ENCODE measurements at places on chromosomes 4 and X. TPM values are rescaled to one million over a fixed set of nuclear protein-coding genes. Genes with fewer than 3 reads are reported as not detected.

The XG gene
- polyA plus RNA-seq = not detected

DNA sequence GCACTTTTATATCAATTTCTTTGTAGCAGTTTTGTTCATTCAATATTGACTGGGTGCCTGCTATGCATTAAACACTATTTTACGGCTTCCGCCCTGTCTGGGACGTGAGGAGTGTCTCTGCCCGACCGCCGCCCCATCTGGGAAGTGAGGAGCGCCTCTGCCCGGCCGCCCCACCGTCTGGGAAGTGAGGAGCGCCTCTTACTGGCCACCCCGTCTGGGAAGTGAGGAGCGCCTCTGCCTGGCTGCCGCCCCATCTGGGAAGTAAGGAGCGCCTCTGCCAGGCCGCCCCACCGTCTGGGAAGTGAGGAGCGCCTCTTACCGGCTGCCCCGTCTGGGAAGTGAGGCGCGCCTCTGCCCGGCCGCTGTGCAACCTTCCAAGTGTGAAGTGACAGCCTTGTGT, 68.1 kb downstream of the RPS3A start:
- DNase-seq = no peak

The RBMX2 gene
- 22.3 TPM for polyA plus RNA-seq

GRCh38 chr4:148651991-148652390, 209.8 kb upstream of the NR3C2 start:
- DNase-seq = no peak

GRCh38 chr4:173410079-173410478, 11.2 kb upstream of the SCRG1 start:
- DNase-seq = peak; percentile 37

DNA sequence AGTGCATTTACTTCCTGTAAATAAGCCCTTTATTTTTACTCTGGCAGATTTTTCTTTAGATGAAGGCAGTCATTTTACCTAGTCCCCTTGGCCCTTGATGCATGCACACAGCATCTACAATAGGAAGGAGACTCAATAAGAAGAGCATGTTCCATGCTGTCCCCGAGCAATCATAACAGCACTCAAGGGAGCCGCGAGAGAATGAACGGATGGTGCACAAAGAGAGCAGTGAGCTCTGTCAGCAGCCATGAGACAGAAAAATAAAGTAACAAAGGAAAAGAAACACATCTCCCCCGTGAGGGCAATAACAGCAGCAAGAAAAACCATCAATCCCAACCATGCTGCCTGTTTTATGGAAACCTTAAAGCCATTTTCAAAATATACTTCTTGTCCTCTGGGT, 11.9 kb downstream of the SMIM31 start:
- no peak for DNase-seq

- no peak for DNase-seq
Observed at GRCh38 chr4:158796370-158797140, 27.7 kb downstream of the FNIP2 start.

DNA sequence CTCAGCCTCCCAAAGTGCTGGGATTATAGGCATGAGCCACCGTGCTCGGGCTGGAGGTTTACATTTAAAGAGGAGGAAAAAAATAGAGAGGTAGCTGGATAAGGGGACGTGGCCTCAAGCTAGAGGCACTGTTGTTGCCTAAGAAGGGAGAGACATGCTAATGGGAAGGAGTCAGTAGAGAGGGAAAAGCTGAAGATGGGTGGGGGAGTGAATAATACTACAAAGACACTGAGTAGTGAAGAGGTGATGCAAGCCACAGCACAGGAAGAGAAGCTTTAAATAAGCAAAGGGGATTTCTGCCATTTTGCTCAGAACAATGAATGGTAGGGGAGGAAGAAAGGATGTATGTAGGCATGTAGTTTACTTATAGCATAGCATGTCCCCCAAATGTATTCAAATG, 11.5 kb upstream of the AP1S2 start:
- no peak for DNase-seq

- DNase-seq = no peak
Observed at GRCh38 chrX:70032792-70033191, 16.9 kb downstream of the AWAT2 start.

Measured in small intestine (tissue), 16 donors.